ENCODE measurements at places on chromosomes 1 and 21.

GRCh38 chr1:162230096-162230495 is 146.6 kb downstream of the SPATA46 start:
- DNase-seq = no peak

DNA sequence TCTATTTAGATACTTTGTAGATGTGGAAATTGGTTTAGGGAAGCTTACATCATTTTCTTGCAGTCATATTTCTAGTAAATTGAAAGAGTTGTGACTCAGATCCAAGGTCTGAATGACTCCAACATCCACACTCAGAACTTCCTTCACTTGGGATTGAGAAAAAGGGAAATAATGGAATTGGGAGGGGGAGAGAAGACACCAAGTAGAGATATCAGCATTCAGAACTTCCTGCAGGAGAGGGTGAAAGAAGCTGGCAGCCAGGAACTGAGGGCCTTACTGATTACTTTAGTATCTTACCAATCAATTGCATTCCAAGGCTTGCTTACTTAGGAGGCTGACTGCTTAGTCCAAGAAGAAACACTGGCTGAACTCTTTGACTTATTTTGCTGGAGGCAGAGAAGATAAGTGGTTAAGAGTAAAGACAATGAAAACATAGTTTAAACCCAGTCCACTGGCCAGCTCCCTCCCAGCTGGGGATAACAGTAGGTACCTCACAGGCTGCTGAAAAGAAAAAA is 21.7 kb downstream of the APP start:
- no peak for DNase-seq

DNA sequence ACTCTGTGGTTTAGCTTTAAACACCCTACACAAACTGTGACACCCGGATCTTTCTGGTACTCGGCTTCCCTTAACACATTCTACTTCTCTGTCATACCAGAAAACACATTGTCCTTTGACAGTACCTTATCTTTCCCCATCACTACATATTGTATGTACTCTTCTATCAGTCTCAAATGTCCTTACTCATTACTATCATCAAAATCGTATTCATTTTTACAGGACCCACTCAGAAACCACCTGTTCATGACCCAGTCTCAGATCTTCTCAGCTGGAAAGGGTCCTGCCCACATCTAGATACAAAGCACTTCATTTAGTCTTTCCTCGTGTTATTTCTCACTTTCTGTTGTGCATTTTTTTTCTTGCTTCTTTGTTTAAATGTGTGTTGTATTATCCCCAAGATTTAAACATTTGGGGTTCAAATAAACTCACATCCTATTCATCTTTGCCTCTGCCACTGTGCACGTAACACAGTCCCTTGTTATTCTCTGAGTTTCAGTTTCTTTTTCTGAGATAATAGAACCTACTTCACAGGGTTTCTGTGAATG is 27.7 kb downstream of the CD34 start:
- no peak for DNase-seq

DNA sequence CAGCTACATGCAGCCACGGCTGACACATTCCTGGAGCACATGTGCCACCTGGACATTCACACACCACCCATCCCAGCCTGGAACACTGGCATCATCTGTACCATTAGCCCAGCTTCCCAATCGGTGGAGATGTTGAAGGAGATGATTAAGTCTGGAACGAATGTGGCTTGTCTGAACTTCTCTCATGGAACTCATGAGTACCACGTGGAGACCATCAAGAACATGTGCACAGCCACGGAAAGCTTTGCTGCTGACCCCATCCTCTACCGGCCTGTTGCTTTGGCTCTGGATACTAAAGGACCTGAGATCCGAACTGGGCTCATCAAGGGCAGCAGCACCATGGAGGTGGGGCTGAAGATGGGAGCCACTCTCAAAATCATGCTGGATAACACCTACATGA is 25.0 kb upstream of the TRIM33 start:
- no peak for DNase-seq

- DNase-seq = no peak
These were observed 236.9 kb upstream of the DPYD start for GRCh38 chr1:98157524-98158313.

GRCh38 chr1:234656944-234657654 is 47.1 kb upstream of the IRF2BP2 start:
- no peak for DNase-seq

DNA sequence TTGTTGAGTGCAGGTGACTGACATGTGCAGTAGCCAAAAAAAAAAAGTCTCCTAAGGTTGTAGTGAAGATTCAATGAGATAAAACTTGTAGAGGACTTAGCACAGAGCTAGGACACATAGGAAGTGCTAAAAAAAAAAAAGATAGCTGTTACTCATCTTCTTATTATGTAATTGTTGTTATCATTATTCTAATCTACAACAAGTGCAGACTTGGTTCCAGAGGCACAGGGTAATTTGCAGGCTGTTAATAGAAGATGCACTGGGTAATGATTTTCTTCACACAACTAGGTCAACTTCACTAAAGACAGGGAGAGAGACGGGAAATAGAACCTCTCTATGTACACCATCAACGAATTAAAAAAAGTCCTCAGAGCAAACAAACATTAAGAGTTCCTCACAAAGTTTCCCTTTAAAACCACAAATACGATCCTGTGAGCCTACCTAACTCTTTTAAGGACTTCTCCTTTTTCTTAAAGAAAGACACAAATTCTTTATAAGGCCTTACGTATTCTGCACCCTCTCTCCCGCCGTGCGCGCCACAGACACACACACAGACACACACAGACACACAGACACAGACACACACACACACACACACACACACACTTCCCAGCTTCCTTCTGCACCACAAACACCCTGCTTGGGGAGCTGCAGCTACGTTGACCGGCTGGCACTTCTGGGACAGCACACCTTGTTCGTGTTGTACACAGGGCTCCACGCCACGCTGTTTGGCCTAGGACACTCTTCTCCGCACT is 49.8 kb upstream of the GADD45A start:
- no peak for DNase-seq

DNA sequence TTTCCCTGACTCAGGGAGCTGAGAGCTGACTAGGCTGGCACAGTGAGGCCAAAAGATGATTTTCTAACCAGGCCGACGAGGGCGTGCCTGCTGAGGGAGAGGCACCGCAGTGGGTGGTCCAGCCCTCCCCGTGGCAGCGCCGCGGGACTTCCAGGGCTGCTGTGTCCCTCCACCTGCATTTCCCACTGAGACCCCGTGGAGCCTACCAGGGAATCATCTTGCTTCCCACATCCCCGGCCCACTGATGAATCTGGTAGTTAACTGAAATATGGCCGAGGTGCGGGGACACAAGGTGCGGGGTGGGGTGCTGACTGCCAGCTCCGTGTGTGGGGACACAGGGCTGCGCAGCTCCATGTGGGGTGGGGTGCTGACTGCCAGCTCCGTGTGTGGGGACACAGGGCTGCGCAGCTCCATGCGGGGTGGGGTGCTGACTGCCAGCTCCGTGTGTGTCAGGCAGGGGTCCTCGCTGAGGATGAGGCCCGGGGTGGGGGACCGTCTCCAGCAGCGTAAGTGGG is 10.4 kb downstream of the WRAP73 start:
- DNase-seq = no peak

- no peak for DNase-seq
These were observed 89.7 kb upstream of the IFFO2 start for GRCh38 chr1:19045898-19046880.

- DNase-seq = no peak
These were observed 69.2 kb downstream of the KLHDC7A start for GRCh38 chr1:18549906-18550305.

DNA sequence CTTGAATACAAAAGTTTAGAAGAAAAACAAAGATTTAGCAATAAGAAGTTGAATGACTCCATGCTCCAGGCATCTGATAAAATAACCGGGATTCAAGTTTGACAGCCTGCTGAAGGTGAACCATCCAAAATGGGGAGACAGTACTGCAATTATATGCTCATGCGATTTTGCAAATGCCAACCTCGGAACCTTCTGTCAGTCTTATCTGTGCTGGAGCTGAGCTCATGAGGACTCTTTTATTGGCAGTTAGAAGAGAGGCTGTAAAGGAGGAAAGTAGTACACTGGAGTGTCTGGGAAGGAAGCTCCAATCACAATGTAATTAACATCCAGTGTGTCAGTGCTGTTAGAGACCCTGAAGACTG is 170.0 kb downstream of the GALNT2 start:
- no peak for DNase-seq

GRCh38 chr1:86965012-86965826 is 50.8 kb downstream of the HS2ST1 start:
- DNase-seq = no peak

GRCh38 chr21:14414932-14415508 is 32.1 kb upstream of the HSPA13 start:
- no peak for DNase-seq

DNA sequence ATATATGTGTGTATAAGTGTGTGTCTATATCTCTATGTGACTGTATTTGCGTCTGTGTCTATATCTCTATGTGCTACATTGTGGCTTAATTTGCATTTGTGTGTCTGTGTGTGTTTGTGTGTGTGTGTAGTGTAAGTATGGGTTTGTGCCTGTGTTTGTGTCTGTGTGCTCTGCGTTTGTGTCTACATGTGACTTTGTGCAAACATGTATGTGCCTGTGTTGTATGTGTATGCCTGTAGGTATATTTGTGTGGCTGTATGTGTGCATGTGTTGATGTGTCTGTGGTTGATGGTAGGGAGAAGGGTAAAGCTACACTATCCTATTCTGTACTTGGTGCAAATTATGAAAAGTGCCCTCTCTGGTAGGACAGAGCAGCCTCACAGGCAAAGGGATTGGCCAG is 7.3 kb upstream of the FGGY start:
- DNase-seq = no peak

DNA sequence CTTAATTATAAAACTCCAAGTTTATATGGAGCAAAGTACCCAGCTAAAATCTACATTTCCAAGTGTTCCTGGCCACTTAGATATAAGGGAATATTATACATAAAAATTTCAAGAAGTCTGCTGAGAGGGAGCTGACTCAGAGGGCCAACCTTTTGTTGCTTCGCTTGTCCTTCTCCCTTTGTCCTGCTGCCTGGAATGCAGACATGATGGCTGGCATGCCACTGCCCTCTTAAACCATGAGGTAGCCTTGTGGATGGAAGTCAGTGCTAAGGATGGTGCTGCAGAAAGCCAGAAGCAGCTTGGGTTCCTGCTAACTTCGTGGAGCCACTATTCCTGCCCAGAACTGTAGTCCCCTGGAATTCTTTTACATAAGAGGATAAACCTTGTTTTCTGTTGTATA is 38.9 kb upstream of the SRP9 start:
- DNase-seq = no peak

- DNase-seq = no peak
These were observed 54.2 kb downstream of the KIAA1614 start for GRCh38 chr1:180966744-180967536.

DNA sequence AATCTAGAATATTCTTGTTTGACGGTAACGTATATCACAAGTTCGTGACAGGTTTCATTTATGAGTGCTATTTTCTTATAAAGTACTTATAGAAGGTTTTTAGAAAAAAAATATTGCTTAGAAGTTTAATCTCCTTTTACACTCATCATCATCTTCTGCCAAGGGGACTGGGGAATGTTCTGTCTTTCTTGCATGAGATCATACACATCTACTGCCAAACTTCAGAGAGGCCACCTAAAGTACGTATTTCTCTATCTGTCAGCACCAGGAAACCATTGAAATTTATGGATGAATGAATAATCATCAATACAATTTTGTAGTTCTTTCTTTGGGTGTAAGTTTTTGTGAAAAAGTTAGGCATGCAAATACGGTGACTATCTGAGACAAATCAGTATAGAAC is 245.8 kb downstream of the SPATA17 start:
- no peak for DNase-seq

- no peak for DNase-seq
These were observed 64.7 kb upstream of the ACTRT2 start for GRCh38 chr1:2956576-2956975.

GRCh38 chr1:47023268-47024140 is at the start of gene CYP4X1:
Gene CYP4X1, plus strand, starts transcription at chr1:47023669. Its CDS starts 149 bp downstream, at chr1:47023818.
- no peak for DNase-seq

- DNase-seq = no peak
These were observed 24.0 kb downstream of the TCEANC2 start for GRCh38 chr1:54077359-54077758.

GRCh38 chr1:12447849-12448312 is 170.1 kb downstream of the DHRS3 start:
- DNase-seq = no peak

- DNase-seq = no peak
These were observed 717.9 kb downstream of the AMY1C start for GRCh38 chr1:104467590-104467989.

Measured in activated CD4-positive, alpha-beta T cell treated with anti-CD3 and anti-CD28 coated beads, Interleukin-2, amount 50 U/mL, for 24 hours (primary cell).